ENCODE measurements at places on chromosomes 2 and 18. TPM values are rescaled to one million over a fixed set of nuclear protein-coding genes. Genes with fewer than 3 reads are reported as not detected.

LOXL3 gene
- polyA plus RNA-seq = not detected

DOK6 gene
- polyA plus RNA-seq = 0.76 TPM

UPP2 gene
- polyA plus RNA-seq = 0.90 TPM

CDCA7 gene
- 0.08 TPM for polyA plus RNA-seq

EN1 gene
- not detected for polyA plus RNA-seq

FAM210A gene
- polyA plus RNA-seq = 26.8 TPM

CCDC74A gene
- polyA plus RNA-seq = 0.74 TPM

GALNT13 gene
- 17.3 TPM for polyA plus RNA-seq

VIT gene
- polyA plus RNA-seq = 6.9 TPM

STON1 gene
- polyA plus RNA-seq = 5.3 TPM

INO80C gene
- 15.0 TPM for polyA plus RNA-seq
